ENCODE measurements at places on chromosomes 6 and 20.

DNA sequence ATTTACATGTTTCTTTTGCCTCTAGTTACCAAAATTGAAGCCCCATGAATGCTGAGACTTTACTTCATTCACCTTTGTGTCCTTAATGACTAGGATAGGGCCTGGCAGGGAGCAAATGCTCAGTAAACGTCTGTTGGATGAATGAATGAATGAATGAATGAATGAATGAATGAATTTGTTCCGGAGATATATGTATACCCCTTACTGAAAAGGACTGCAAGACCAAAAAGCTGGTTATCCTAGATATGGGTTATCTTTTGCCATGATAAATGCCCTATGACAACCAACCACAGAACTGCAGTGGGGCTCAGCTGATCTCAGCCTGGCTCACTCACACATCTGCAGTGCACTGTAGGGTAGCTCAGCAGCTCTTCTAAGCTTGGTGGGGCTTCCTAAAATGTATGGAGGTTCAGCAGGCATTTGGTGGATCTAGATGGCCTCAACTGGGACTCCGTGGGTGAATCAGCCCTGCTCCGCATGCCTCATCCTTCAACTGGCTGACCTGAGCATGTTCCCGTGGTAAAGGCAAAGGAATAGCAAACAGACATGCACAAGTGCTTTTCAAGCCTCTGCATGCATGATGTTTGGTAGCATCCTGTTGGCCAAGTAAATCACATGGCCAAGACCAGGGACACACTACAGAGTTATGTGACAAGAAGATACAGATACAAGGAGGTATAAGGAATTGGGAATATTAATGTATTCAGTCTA, 378.7 kb upstream of the SOX4 start:
- DNase-seq = no peak

DNA sequence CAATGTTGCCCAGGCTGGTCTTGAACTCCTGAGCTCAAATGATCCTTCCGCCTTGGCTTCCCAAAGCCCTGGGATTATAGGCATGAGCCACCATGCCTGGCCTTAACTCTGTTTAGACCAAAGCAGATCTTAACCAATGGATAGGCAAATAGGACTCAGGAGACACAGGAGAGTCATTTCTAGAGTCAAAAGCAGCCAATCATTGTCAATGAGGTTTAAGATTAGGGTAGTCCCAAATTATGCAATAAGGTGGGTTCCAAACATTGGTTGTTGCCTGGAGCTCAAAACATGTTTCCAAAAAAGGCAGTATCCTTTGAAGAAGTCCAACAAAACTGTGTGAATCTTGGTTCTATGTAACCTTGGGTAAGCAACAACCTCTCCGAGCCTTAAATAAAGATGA, 95.7 kb upstream of the JARID2 start:
- no peak for DNase-seq

DNA sequence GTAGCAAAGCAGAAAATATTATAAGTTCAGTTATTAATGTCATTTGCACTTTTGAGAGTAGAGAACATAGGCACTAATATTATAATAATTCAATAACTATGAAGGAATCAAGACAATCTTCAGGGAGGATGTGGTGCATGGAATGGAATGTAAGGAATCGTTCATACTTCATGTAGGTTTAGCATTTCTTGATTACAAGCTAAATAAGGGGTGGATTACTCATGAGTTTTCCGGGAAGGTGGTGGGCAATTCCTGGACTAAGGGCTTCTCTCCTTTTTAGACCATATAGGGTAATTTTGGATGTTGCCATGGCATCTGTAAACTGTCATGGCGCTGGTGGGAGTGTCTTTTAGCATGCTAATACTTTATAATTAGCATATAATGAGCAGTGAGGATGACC, 9.1 kb upstream of the BTNL2 start:
- no peak for DNase-seq

DNA sequence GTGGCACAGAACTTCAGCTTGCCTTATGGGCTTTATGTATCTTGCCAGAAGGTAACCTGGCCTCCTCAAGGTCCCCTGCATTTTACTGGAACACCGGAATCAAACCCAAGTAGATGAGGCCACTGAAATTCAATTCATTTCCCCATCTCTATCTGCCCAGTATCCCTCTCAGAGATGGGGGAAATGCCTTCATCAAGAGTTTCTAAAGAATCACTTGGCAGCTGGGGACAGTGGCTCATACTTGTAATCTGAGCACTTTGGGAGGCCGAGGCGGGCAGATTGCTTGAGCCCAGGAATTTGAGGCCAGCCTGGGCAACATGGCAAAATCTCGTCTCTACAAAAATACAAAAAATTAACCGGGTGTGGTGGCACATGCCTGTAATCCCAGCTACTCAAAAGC, 12.9 kb downstream of the MDGA1 start:
- DNase-seq = no peak

GRCh38 chr6:104483225-104483834, 376.4 kb downstream of the HACE1 start:
- DNase-seq = no peak

DNA sequence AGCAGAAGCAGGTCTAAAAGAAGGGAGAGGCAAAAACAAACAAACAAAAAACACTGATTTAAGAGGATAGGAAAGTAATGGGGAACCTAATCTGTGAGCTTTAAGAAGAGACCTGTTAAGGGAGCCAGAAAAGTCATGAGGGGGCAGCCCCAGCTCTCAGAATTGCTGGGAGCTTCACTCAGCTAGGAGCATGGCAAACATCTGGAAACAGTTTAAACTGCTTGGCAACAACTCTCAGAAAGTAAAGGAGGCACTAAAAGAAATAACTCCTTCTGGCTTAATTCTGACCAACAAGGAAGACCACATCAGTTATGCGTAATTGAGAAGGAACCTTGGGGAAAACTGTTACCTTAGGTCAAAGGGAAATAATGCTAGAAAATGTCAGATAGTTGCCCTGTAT, 121.4 kb downstream of the LAMP5 start:
- DNase-seq = no peak

DNA sequence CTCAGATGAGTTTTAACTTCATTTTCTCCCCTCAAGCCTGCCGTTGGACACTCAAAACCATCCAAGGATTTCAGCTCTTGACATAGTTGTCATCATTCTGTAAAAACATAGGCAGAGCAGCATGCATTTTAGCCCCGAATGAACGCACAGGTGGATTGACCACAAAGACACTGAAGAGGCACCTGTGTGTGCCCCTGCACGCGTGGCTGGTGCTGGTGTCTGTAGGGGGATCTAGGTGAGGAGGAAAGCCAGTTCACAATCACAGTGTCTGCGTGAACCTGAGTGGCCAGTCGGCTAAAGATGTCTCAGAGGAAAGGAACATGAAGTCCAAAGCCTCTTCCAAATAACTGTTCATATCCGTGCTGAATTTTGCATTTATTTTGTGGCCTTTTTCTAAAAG, 309.2 kb downstream of the QKI start:
- DNase-seq = no peak

GRCh38 chr6:158959552-158959951, 40.5 kb downstream of the RSPH3 start:
- no peak for DNase-seq

DNA sequence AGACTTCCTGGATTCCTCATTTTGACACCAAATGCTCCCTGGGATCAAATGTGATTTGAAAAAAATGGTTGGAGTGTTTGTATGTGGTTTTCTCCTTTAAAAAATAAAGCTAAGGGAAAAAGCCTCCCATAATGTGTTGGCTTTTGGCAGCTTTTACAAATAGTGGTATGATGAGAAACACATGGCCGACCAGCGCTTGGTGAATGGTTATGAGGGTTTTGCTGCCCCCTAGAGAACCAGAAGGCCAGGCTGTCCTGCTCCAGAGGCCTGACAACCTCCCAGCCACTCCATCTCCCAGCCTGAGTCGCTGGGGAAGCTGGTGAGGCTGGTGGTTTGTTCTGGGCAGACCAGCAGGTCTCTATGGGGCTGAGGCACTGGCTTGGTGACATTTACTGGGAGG, 69.3 kb downstream of the CLIC5 start:
- no peak for DNase-seq

DNA sequence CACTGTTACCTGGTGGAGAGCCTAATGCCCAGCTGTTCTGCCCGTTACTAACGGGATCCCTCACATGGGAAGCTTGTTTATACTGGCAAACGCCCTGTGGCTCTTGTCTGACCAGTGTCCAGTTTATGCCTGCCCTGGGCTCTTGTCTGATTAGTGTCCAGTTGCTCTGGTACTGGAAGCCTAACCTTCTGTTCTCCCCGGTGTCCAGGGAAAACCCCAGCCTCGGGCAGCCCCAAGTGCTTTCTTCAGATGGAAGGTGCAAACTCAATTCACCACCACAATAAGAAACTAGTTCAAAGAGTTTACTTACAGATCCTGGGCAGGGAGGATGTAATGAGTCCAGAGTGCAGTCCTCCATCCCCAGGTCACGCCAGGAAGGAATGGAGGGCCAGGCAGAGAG, 148.4 kb downstream of the TBXT start:
- no peak for DNase-seq

GRCh38 chr6:41040101-41040939, 1.3 kb upstream of the UNC5CL start:
- DNase-seq = no peak
